ENCODE measurements at places on chromosomes 7 and 10.

- DNase-seq = no peak
Measured at GRCh38 chr10:67772894-67773511, 65.0 kb downstream of the DNAJC12 start.

- no peak for DNase-seq
Measured at GRCh38 chr10:131020775-131021174, 290.7 kb downstream of the TCERG1L start.

DNA sequence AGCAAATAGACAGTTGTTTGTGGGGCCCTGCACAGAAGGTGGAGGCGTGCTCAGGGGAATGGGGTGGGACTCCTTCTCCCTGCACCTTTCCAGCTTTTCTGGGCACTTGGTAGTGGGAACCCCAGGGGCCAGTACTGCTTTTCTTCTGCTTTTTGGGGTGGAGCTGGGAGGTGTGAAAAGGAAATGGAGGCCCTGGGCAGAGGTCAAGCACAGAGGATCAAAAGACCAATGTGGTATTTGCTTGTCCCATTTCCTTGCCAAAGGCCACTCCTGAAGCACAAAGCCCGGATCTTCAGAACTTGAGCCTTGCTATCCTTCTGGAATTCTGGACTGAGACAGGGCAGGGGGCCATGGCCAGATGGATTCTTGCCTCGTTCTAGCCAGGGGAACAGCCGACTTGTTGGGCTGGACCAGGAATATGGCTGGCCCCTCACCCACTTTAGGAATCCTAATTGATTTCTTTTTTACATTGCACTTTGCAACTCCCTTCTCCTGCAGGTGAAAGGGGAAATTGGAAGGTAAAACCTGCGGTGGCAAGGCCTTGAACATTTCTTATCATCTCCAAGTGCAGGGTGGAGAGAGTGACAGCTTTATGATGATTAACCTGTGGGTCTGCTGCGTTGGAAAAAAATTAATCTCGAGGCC is 26.5 kb downstream of the ADRA2A start:
- DNase-seq = no peak

DNA sequence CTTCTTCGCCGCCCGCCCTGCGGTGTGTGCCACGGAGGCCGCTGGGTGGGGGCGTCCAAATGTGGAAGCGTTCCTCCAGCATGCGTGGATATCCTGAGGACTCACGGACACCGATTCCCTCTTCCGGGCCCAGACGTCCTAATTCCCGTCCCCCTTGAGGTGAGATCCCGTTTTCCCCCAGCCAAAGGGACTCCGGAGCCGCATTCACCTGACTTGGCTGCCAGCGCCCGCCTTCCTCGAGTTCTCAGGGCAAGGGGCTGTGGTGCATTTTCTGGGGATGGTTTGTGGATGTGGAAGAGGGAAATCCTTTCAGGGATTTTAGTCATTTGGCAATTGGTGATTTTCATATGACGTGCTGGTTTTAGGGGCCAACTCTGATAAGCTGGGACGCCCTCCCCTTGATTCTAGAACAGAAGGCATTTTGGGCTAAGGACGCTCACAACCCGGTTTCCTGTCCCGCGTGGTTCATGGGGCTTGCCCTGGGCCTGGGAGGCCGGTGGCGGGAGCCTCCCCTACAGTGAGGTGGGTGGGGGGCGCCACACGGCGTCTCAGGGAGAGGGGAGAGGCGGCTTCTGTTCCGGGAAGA is 165.4 kb downstream of the ACTR3B start:
- DNase-seq = no peak

- DNase-seq = no peak
Measured at GRCh38 chr10:114711176-114711868, 53.2 kb upstream of the ABLIM1 start.

DNA sequence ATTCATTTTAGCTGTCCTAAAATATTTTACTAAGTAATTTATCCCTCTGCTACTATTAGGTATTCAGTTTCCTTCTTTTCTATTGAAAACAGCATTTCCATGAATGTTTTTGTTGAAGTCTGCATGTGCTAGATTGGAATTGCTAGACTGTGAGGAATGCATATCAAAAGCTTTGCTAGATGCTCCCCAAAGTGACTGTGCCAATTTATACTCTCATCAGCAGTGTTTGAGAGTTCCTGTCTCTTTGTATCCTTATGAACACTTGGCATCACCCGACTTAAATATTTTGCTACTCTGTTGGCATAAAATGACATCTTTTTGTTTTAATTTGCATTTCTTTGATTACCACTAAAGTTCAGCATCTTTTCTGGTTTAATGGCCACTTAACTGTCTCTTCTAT is 45.0 kb upstream of the PRR15 start:
- no peak for DNase-seq

GRCh38 chr7:51139796-51140195 is 176.8 kb downstream of the COBL start:
- DNase-seq = no peak

GRCh38 chr7:149214020-149214720 is 18.8 kb downstream of the ZNF282 start:
- DNase-seq = no peak

DNA sequence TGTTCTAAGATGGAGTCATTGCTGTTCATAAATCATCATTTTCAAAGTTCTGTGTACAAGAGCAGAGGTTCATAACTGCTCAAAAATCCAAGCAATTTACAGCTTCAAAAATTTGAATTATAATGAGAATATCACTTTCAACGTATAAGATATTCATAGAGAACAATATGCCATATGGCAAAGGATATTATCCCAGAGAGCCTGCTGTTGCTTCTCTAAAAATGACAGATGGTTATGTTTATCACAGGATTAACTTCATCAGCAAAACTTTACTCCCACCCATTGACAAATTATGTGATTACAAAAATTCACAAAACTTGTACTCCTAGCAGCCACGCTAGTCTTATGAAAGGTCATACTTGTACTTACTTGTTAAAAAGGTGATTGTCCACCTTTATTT is 105.1 kb downstream of the PIP4K2A start:
- DNase-seq = no peak

DNA sequence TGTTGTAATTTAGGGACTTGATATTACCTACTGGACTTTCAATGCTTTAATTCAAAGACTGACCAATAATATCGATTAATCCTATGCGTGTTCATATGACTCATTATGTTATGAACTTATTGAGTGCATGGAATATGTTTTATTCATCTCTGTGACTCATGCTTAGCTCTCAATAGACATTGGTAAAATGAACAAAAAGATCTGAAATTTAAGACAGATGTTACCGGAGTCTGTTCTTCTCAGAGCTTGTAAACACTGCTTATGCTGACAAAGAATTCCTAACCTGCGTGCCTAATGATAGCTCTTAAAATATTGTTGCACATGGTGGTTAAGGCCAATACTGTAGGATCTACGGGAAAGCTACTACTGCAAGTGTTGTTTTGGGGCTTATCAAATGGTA is 131.5 kb upstream of the ACBD5 start:
- no peak for DNase-seq

- no peak for DNase-seq
Measured at GRCh38 chr10:63421591-63421990, 44.2 kb downstream of the JMJD1C start.

GRCh38 chr10:112950714-112951358 is 789 bp downstream of the TCF7L2 start:
- no peak for DNase-seq

- no peak for DNase-seq
Measured at GRCh38 chr10:124035928-124036558, 57.4 kb downstream of the CHST15 start.

DNA sequence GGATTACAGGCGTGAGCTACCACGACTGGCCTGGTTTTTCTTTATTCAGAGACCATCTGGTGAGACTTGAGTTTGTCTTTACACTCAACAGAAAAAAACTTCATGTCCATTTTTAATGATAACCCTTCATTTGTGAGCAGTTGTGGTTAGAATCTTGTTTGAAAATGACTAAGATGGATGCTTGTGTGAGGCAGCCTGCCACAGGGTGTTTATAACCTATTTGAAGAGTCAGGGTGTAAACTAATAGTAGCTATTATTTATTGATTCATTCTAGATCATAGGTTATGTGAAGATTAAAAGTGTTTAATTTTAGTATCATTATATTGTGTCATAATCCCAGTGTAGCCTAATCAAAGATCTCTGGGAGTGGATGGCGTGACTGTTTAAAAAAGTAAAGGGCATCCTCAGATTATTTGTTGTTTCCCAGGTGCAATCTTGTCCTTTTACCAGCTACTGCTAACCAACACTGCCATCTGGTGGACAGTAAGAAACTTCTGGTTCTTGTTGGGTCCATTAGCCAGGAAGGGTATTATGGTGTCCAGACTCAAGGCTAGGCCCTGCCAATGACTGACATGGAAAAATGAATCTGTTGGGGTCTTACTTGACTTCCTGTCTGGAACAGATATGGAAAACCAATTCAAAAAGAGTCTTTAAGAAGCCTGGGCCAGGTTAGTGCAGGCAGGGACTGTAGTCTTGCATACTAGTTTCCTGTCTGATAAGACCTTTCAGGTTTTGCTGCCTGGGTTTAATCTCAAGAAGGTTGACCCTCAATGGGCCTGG is 24.9 kb downstream of the NRBF2 start:
- peak; percentile 78 for DNase-seq

GRCh38 chr7:25369786-25370185 is 141.5 kb upstream of the NPVF start:
- no peak for DNase-seq

GRCh38 chr10:133276435-133277201 is at the start of gene ADAM8:
Gene ADAM8 (minus strand): TSS chr10:133276868. CDS start chr10:133276817, 51 bp downstream.
- no peak for DNase-seq

- no peak for DNase-seq
Measured at GRCh38 chr10:48224979-48225560, 49.4 kb downstream of the FRMPD2 start.

DNA sequence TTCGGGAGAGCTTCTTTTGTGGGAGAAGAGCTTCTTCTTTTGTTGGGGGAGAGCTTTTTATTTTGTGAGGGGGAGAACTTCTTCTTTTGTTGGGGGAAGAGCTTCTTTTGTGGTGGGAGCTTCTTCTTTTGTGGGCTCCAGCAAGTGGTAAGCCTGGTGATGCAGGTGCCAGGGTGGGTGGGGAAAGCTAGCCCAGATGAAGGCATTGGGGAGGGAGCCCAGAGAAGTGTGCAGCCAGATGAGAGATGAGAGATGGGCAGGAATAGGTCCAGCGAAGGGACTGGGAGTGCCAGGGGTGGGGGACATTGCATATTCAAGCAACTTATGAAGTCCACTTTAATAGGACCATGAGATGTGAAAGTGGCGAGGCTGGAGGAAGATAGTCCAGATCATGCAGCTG is 9.7 kb downstream of the ADRA2A start:
- no peak for DNase-seq

DNA sequence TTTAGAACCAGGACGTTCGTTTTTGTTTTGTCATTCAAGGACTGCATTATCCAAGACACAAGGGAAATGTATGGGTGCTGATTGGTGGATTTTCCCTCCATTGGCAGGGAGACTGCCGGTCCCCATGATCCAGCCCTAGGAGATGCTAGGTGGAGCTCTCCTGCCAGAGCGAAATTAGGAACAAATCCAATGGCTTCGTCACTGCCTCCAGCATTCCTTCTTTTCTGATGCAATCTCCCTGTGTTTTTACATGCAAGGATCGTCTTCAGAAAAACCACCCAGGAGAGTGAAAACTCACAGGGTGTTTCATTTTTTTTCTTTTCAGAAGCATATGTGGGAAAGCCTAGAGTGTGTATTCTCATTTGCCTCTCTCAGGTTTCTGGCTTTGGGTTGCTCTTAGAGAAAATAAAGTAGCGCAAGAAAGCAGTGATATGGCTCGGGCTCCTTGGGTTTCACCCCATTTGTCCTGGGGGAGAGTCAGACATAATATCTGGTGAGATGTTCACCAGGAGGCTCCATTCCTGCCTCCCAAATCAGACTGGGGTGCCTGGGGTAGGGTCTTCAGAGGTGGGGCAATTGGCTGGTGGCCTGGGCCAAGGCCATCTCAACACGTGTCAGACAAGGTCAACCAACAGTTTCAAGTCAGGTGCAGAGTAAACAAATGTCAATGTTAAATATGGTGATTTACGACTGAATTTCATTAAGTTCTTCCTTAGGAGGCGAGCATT is 450.9 kb upstream of the MKI67 start:
- DNase-seq = peak; percentile 64

DNA sequence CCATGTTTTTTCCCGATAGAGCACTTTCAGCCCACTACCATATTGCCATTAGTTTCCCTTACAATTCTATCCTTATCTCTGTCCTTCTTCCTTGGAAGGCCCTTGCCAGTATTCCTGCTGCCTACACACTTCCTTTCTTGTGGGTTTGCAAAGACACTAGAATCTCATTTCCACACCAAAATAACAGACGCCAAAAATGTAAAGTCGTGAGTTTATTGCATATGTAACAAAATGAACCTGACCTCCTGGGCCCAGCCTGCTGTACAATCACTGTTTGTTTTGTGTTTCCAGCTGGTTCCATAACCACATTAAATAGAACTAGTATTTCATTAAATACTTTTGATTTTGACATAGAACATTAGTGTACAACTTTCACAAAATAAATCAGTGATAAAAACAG is 116.7 kb downstream of the SMURF1 start:
- DNase-seq = no peak

DNA sequence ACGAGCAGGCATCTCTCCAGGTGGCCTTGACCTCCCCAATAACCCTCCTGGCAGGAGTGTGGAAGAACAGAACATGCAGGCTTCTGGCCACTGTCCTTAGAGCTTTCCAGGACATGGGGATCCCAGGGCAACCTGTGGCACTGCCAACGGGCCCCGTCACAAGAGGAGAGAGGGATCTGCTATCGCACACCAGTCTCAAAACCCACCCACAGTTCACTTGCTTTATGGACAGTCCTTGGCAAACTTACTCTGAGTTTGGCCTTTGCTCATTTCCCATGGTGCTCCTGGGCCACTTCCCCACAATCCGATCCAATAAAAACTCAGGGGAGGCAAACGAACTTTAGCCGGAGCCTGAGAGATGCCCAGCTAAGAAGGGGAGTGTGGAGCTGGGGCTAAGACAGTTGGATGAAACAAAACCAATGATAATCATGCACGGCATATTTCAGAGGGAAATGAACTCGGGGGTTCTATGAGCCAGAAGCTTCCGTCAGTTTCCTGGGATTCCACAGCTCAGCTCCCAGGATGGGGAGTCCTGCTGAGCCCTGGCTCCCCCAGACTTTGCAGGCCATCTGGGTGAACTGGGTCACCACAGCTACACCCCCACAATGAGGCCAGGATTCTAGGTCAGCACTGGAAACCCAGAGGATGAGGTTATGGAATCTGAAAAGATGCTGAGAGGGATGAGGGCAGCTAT is 158.4 kb downstream of the NEURL1 start:
- DNase-seq = no peak

DNA sequence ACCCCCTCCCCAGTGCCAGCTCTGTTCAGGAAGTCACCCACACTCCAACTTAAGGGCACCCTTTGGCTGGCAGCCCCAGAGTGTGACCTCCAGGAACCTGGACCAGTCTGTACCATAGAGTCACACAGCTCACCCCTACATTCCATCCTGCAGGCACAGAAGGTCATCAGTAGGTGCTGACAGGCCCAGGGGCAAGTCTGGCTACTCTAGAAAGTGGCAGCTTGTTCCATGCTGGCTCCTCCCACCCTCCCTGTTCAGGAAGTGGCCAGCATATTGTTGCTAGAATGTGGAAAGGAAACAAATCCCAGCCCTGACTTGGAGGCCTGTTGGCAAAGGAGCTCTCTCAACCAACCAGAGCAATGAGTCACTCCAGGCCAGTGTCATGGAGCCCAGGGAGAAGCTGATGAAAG is 3.2 kb upstream of the NCOA4 start:
- DNase-seq = no peak

- DNase-seq = no peak
Measured at GRCh38 chr10:13585195-13585751, 1.5 kb upstream of the PRPF18 start.

Data from forelimb muscle (tissue), 1 donor.